ENCODE measurements at places on chromosomes 12 and 14. TPM values are rescaled to one million over a fixed set of nuclear protein-coding genes. Genes with fewer than 3 reads are reported as not detected.

Gene TAS2R10
- total RNA-seq: not detected

Gene RTN1
- 1.3 TPM for total RNA-seq

Gene KRT74
- not detected for total RNA-seq

Gene SPTSSA
- 3.0 TPM for total RNA-seq

Gene CPM
- total RNA-seq: 4.4 TPM

Gene CCDC177
- not detected for total RNA-seq

DNA sequence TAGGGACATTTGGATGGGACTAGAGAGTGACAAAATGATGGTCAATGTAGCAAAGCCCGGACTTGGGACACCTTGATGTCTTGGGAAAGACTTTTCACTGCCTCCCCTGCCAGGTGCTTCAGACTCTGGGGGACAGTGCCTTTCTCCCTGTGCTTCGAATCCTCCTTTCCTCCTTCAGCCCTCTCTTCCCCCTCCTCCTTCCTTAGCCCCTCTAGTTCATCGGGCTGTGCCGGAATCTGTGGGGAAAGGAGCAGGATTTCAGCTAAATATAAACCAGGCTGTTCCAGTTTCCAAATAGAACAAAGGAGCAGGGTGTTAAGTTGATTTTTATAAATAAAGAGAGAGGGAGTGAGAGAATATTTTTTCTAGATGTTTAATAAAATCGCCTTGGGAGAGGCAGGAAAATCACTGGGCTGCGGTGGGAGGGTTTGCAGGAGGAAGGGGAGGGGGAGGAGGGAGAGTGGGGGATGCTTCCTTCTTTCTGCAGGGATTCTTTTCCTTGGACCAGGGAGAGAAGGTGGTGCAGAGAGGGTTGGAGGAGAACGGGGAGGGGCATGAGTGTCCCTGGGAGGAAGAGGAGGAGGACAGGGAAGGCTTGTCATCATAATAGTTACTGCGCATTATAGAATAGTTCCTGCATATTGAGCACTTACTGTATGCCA, 21.3 kb upstream of the CABP1 start:
- no peak for DNase-seq

DNA sequence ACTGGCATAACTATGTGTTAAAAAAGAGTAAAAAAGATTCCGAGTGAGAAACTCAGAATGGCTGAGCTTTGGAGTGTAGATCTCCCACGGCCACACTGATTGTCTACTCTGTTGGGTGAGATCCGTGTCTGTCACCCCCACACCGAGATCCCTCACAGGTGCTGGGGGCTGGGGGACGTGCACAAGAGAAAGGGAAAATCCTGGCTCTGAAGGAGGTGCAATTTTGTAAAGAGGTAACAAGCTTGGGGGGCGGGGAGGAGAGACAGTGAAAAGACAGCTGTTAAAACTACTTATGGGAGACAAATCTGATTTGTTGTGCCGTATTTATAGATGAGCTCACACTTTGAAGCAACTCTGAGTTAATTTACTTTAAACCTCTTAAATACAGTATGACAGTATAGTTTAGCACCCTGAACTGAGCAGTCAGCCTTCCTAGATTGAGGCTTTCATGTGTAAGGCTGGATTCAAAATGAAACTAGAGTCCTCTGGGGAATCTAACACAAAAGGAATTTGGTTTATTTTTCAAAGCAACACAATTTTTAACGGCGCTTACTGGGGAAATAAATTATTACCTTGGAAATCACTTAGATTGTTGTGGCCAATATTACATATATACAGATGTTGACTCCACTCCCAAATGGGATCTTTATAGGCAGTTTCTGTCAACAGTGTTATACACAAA, 167.4 kb upstream of the RGS6 start:
- no peak for DNase-seq

- DNase-seq: no peak
Measured at GRCh38 chr12:131075611-131076010, 121.9 kb downstream of the ADGRD1 start.

- no peak for DNase-seq
Measured at GRCh38 chr12:107344035-107344808, 250.9 kb upstream of the CRY1 start.

- DNase-seq: no peak
Measured at GRCh38 chr14:23452237-23452636, 16.8 kb upstream of the MYH7 start.

DNA sequence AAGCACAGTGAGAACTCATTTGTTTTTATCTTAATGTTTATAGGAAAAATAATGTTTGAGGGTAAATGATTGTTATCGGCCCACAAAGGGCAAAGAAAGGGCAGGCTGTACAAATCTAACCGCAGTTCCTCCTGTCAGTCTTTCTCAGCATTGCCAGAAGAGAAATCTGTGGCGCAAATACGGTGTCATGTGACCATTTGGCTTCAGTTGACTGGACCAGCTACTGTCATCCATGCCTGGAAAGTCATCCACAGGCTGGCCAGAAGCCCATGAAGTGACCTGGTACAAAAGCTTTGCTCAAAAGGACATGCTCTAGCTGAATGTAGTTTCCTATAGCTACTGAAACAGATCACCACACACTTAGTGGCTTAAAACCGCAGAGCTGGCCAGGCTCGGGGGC, 43.6 kb downstream of the HCAR2 start:
- DNase-seq: no peak

- DNase-seq: no peak
Measured at GRCh38 chr12:62772416-62772955, 162.5 kb downstream of the PPM1H start.

DNA sequence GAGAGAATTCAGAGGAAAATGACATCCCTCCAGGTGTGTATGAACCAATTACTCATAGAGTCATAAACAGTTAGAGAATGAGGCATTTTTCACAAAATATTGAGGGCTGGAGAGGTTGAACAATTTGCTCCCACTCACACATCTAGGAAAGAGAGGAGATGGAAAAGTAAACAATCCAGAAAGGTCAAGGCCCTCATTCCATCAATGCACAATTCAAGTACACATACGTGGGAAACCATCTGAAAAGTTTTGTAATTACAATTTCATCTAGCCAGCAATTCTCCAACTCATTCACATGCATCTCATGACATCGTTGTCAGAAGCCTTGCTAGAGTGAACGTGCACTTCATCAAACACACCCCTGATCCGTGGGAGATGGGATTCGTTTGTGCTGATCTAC, 15.7 kb upstream of the BCL2L14 start:
- DNase-seq: no peak

GRCh38 chr12:110079477-110080400, 31.4 kb upstream of the C12orf76 start:
- peak; percentile 77 for DNase-seq

- no peak for DNase-seq
Measured at GRCh38 chr12:8069582-8069981, 3.4 kb upstream of the C3AR1 start.

GRCh38 chr12:100266585-100266834, 369 bp downstream of the DEPDC4 start:
- no peak for DNase-seq

DNA sequence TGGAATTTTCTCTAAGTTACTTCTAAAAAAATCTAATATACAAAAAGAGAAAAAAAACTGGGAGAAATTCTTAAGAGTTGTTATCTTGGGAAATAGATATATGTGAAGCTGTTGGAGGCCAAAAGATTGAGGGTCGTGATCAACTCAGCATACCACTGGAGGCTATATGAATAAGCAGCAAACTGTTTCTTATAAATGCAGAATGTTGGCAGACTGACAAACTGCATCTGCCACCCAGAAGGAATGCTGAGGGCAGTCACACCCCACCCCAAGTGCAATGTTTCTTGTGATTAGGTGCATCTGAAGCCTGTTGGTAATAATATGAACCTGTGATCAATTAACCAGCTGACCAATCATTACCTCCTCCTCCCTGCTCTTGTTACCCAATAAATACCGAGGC, 818.6 kb upstream of the MGAT4C start:
- no peak for DNase-seq

- no peak for DNase-seq
Measured at GRCh38 chr12:27999521-27999920, 27.0 kb upstream of the PTHLH start.

GRCh38 chr14:105641075-105641937, 114.9 kb downstream of the TMEM121 start:
- DNase-seq: peak; percentile 11

- no peak for DNase-seq
Measured at GRCh38 chr12:120119271-120119973, 2.9 kb upstream of the RAB35 start.
